Esophagus muscularis mucosa (tissue), 4 donors: ENCODE measurements at places on chromosomes 7 and 10. TPM values are rescaled to one million over a fixed set of nuclear protein-coding genes. Genes with fewer than 3 reads are reported as not detected.
A peak's percentile ranks its signal among the peaks of the same experiment; 100 is the strongest.

FGFR2 gene
- 59.6 TPM for total RNA-seq

DNA sequence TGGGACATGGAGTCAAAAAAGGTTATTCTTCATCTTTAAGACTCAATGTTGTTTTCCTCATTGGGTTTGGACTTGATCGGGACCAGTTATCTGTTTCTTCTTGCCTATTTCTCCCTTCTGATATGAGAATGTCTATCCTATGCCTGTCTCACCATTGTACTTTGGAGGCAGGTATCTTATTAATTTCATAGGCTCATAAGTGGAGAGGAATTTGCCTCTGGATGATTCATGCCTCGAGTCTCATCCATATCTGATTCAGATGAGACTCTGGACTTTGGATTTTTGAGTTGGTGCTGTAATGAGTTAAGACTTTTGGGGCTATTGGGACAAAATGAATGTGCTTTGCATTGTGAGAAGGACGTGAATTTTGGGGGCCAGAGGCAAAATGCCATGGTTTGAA lies 36.2 kb upstream of the CCDC7 start:
- no peaks in the 10 kb centered on the region for H3K27me3 ChIP-seq
- peaks cover 27% of the 10 kb centered on the region for H3K4me1 ChIP-seq
- no peak overlapping the region for H3K4me3 ChIP-seq
- DNase-seq: no peak
- H3K36me3 ChIP-seq: no peaks in the 10 kb centered on the region

NPTX2 gene
- 52.5 TPM for total RNA-seq

UTF1 gene
- total RNA-seq: not detected

TMEM229A gene
- not detected for total RNA-seq

DNA sequence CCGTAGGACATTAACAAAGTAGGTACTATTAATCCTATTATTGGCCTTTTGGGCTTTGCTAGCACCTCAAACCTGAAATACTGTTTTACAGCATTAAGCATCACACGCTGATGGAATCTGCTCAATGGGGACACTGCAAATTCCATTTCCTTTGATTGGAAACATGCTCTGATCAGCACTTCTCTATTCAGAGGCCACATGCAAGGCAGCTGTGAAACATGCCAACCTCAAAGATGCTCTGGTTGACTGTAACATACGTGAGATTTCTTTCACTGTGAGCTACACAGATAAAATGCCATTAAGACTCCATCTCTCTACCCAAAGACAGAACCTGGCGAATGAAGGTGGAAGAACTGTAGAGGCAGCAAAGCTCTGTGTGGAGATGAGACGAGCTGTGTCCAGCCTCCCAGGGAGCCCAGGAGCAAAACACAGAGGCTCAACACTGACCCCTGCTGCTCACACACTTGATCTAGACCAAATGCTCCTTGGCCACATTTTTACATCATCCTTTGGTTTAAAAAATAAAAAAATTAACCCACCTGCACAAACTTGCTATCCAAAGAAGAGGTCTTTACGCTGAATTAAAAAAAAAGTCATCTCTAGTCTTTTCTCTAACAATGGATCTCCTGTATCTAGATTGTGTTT lies 8.0 kb downstream of the RSU1 start:
- no peaks in the 10 kb centered on the region for H3K36me3 ChIP-seq
- no peak overlapping the region for H3K4me3 ChIP-seq
- no peak overlapping the region for H3K27ac ChIP-seq
- H3K4me1 ChIP-seq: peaks cover 25% of the 10 kb centered on the region
- H3K27me3 ChIP-seq: no peaks in the 10 kb centered on the region

GRCh38 chr7:55552320-55553023 lies 19.8 kb downstream of the VOPP1 start:
- DNase-seq: no peak
- no peak overlapping the region for H3K4me3 ChIP-seq
- H3K4me1 ChIP-seq: peaks cover 37% of the 10 kb centered on the region
- H3K27me3 ChIP-seq: no peaks in the 10 kb centered on the region

GRCh38 chr10:33412653-33413361 lies 78.3 kb upstream of the NRP1 start:
- H3K27me3 ChIP-seq: no peaks in the 10 kb centered on the region
- H3K4me1 ChIP-seq: no peaks in the 10 kb centered on the region
- H3K36me3 ChIP-seq: no peaks in the 10 kb centered on the region
- H3K4me3 ChIP-seq: no peak overlapping the region
- no peak overlapping the region for H3K27ac ChIP-seq

CCZ1 gene
- 56.2 TPM for total RNA-seq

- no peak for DNase-seq
- H3K4me1 ChIP-seq: peaks cover 8% of the 10 kb centered on the region
- H3K27me3 ChIP-seq: no peaks in the 10 kb centered on the region
- H3K36me3 ChIP-seq: peaks cover 14% of the 10 kb centered on the region
- H3K4me3 ChIP-seq: no peak overlapping the region
Measured at GRCh38 chr10:13728898-13729535, 142.3 kb downstream of the PRPF18 start.

GRCh38 chr10:130231251-130231741 lies 95.1 kb downstream of the GLRX3 start:
- H3K4me1 ChIP-seq: no peaks in the 10 kb centered on the region
- H3K4me3 ChIP-seq: no peak overlapping the region
- no peaks in the 10 kb centered on the region for H3K36me3 ChIP-seq
- no peaks in the 10 kb centered on the region for H3K27me3 ChIP-seq

GRCh38 chr7:20035279-20035875 lies 181.8 kb downstream of the MACC1 start:
- H3K36me3 ChIP-seq: no peaks in the 10 kb centered on the region
- no peaks in the 10 kb centered on the region for H3K4me1 ChIP-seq
- no peak overlapping the region for H3K4me3 ChIP-seq
- DNase-seq: no peak
- no peaks in the 10 kb centered on the region for H3K27me3 ChIP-seq

- H3K4me3 ChIP-seq: peak within 1 kb of the TSS; percentile 94
- H3K27ac ChIP-seq: peak within 1 kb of the TSS; percentile 95
- no peaks in the 10 kb centered on the region for H3K36me3 ChIP-seq
Measured at GRCh38 chr7:129611246-129612111, at the start of gene NRF1. Gene NRF1, plus strand, starts transcription at chr7:129611720. Its CDS starts 45,632 bp downstream, at chr7:129657352.

FAM25G gene
- total RNA-seq: not detected

GRCh38 chr7:130022115-130022514 lies 29.1 kb downstream of the ZC3HC1 start:
- H3K4me3 ChIP-seq: no peak overlapping the region
- H3K4me1 ChIP-seq: no peaks in the 10 kb centered on the region
- peaks cover 100% of the 10 kb centered on the region for H3K36me3 ChIP-seq
- H3K27ac ChIP-seq: no peak overlapping the region
- no peaks in the 10 kb centered on the region for H3K27me3 ChIP-seq

LIPM gene
- not detected for total RNA-seq

DNA sequence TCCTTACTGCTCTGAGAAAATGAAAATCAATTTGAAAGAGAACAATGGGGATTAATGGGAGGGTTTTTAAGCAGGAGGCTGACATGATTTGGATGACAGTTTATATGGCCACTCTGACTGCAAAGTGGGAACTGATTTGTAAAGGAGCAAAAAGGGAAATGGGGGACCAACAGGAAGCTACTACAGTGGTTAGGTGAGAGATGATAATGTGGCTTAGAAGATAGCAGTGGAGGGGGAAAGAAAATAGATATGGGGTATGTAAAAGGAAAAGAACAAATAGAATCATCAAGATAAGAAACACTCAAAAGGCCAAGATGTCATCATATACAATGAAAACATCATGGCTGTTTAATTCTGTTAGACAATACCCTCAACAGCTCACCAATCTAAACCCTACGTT lies 177.5 kb downstream of the ANK3 start:
- H3K27ac ChIP-seq: no peak overlapping the region
- no peaks in the 10 kb centered on the region for H3K27me3 ChIP-seq
- no peaks in the 10 kb centered on the region for H3K36me3 ChIP-seq
- no peaks in the 10 kb centered on the region for H3K4me1 ChIP-seq

GRCh38 chr7:107138696-107139420 lies 29.9 kb upstream of the HBP1 start:
- H3K27ac ChIP-seq: no peak overlapping the region
- peaks cover 13% of the 10 kb centered on the region for H3K4me1 ChIP-seq
- no peaks in the 10 kb centered on the region for H3K36me3 ChIP-seq
- no peak overlapping the region for H3K4me3 ChIP-seq
- no peaks in the 10 kb centered on the region for H3K27me3 ChIP-seq

- no peak for DNase-seq
- H3K27ac ChIP-seq: peak overlapping the region; percentile 92
- H3K4me3 ChIP-seq: peak overlapping the region; percentile 67
- no peaks in the 10 kb centered on the region for H3K36me3 ChIP-seq
- H3K27me3 ChIP-seq: no peaks in the 10 kb centered on the region
- peaks cover 23% of the 10 kb centered on the region for H3K4me1 ChIP-seq
Measured at GRCh38 chr10:43421201-43421507, 12.2 kb upstream of the HNRNPF start.

DNA sequence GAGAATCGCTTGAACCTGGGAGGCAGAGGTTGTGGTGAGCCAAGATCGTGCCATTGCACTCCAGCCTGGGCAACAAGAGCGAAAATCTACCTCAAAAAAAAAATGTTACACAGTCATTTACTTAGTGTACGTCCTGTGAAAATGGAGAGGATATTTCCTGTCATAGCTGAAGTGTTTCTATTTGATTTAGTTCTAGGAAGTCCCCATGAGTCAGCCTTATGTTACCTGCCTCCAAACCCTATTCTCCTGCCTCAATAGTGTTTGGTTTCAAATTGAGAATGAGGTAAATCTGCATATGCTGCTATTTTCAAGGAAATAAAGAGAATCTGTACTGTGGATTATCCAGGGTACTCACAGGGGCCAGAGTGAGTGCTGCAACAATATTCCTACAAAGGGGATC lies 1284.5 kb upstream of the AUTS2 start:
- no peaks in the 10 kb centered on the region for H3K27me3 ChIP-seq
- no peak overlapping the region for H3K4me3 ChIP-seq
- peaks cover 5% of the 10 kb centered on the region for H3K4me1 ChIP-seq
- H3K27ac ChIP-seq: no peak overlapping the region
- no peak for DNase-seq

ABCC2 gene
- total RNA-seq: 2.9 TPM

DNA sequence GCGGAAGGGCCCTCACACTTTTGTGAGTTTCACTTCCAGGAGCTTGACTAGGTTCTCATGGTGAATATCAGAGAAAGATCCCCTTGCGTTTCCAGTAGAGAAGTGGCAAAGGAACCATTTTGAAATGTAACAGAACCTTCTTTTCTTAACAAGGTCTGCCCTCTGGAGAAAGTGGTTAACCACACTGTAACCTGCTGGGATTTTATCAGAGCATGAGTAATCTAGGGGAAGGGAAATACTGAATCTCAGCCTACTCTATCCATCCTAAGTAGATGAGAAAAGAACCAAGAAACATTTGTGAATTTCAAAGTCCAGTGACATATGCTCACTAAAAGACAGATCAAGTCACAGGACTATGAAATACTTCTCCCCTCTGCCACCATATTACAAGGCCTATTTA lies 235.5 kb downstream of the ZEB1 start:
- no peaks in the 10 kb centered on the region for H3K4me1 ChIP-seq
- no peak overlapping the region for H3K27ac ChIP-seq
- H3K27me3 ChIP-seq: no peaks in the 10 kb centered on the region
- DNase-seq: no peak

PSMC2 gene
- total RNA-seq: 108 TPM

DNA sequence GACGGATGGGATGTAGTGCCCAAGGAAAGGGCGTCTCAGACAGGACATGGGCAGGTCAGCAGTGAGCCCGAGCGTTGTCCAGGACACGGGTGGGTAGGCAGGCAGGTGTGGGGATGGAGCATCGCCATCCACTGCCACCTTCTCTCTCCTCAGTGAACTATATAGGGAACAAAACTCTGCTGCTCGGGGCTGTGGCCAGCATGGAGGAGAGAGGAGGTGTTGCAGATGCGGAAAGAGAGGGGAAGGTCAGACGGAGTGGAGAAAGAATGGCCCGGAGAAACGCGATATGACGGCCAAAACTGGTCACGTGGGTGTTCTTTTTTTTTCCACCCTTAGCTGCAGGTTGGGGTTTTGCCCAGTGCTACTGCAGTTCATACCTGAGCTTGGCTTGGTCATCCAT lies 71.2 kb downstream of the GRID1 start:
- no peaks in the 10 kb centered on the region for H3K4me1 ChIP-seq
- H3K4me3 ChIP-seq: no peak overlapping the region
- H3K27ac ChIP-seq: no peak overlapping the region
- DNase-seq: no peak
- no peaks in the 10 kb centered on the region for H3K27me3 ChIP-seq
- no peaks in the 10 kb centered on the region for H3K36me3 ChIP-seq

DNA sequence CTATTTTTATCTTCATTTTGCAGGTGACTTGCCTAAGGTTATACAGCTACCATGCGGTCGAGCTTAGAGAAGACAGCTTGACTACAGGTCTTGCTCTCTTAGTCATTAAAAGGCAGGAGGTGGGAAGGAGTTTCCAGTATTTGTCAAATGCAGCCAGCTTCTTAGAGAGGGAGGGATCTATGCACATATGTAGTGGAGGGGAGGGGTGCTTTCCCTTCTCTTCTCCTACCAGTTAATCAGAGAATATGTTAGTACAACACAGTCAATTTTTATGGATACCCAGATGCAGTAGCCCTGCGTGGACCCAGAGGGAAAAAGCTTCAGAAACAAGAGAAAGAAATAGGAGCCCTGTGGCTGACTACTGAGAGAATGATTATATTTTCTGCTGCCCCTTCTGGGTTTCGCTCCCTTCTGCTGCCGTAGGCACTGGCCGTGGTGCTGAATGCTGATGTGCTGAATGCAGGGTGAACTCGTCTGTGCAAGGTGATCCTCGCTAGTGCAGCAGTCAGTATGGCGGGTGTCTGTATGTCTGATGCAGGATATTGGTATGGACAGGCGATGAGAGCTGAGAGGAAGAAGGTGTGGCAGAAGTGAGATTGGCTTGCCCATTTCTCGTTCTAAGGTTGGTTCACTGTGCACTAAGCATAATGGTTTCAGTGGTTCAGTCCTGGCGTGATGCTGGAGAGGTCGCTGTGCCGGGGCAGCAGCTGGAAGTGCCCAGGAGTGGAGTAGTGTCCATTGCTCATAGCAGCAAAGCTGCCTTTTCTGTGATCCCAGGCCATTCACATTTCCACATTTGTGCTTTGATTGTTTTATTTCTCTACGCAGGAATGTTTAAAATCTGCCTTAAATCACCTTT lies 189.2 kb upstream of the PODXL start:
- no peaks in the 10 kb centered on the region for H3K36me3 ChIP-seq
- no peak for DNase-seq
- no peak overlapping the region for H3K4me3 ChIP-seq
- no peak overlapping the region for H3K27ac ChIP-seq
- H3K4me1 ChIP-seq: no peaks in the 10 kb centered on the region

CALU gene
- total RNA-seq: 205 TPM

GDF2 gene
- not detected for total RNA-seq

RAB11FIP2 gene
- 46.5 TPM for total RNA-seq

DNA sequence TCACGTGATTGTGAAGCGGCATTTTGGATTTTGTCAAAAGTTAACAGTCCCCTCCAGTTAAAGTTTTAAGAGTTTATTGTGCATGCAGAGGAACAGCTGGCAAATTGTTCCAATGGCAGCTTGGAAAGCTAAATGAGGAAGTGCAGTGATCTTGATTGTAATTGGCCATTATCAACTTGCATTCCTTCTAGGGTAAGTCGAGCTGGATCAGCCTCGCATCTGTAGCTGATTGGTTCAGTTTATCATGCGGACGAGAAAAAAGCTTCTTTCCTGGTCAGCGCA lies 566 bp downstream of the ZNF789 start:
- peaks cover 2% of the 10 kb centered on the region for H3K36me3 ChIP-seq
- H3K27me3 ChIP-seq: no peaks in the 10 kb centered on the region
- peak overlapping the region; percentile 64 for H3K4me3 ChIP-seq
- peaks cover 21% of the 10 kb centered on the region for H3K4me1 ChIP-seq
- no peak for DNase-seq
